ENCODE measurements at places on chromosomes 4 and X. TPM values are rescaled to one million over a fixed set of nuclear protein-coding genes. Genes with fewer than 3 reads are reported as not detected.

BBS7 gene
- 10.2 TPM for polyA plus RNA-seq

DNA sequence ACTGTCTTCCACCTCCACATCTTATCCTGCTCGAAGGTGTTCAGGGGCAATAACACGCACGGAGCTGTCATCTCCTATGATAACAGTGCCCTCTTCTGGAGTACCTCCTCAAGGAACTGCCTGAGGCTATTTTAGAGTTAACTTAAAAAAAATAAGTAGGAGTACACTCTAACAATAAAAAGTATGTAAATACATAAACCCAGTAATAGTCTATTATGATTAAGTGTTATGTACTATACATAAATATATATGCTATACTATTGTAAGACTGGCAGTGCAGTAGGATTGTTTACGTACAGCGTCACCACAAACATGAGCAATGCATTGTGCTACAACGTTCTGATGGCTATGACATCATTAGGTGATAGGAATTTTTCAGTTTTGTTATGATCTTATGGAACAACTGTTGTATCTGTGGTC, 34.5 kb upstream of the TLR2 start:
- no peak for DNase-seq

DNA sequence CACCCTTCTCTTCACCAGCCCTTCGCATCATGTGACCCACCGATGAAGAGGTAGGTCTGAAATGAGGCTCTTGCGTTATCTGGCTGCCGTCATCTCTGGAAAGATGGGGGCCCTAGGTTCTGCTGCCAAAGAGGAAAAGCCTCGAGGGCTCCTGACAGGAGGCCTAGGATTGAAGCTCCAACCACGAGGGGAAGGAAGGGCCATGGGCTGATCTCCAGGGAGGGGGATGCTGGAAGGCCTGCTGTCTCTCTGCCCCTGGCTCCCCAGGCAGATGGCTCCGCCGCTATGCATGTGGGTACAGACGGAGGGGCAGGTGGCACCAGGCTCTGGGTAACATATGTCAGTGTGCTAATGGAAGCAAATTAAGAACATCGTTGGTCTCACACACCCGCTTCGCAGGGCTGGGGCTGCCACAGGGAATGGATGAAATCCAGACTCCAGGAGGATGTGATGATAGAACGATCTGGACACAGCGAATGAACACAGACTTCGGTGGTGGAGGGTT, 44.9 kb downstream of the AFAP1 start:
- DNase-seq, result no peak

DNA sequence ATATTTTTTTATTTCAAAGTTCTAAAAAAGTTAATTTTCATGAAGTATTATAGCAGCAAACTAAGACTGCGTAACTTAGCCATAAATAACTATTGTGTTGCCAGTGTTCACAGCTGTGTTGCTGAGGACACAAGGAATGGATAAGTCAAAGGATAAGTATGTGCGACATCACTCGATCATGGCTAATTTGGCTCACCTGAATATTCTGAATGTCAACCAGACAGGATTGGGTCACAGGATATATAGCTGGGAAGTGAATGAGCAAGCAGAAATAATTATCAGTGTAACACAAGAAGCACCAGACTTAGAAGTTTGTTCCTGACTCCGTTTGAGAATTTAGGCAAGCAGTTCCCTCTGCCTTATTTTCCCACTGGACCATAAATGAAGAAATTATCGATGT, 33.9 kb downstream of the PRDM8 start:
- DNase-seq, result no peak

- DNase-seq, result no peak
These were observed 7.7 kb downstream of the HAND2 start for GRCh38 chr4:173522160-173522950.

All from immature natural killer cell (primary cell).